PC-3 (cell line): ENCODE measurements at places on chromosomes 4 and X. TPM values are rescaled to one million over a fixed set of nuclear protein-coding genes. Genes with fewer than 3 reads are reported as not detected.

DNA sequence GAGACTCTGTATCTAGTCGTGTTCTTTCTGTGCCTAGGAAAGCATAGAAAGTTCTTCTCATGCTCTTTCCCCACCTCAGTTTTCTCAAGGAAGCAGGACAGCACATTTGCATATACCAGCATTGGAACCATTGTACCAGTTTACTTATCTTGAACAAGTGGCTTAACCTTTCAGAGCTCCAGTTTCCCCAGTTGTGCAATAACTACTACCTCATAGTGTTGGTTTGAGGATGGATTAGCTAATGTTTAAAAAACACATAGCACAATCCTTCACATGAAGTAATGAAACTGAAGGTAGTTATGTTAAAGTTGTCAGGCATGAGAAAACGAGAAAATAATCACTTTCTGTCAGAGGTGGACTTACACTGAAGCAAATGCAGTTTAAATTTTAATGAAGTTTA is 92.2 kb upstream of the H2AZ1 start:
- no peak for DNase-seq

- DNase-seq, result no peak
Observed at GRCh38 chr4:2060611-2061185, 1.6 kb downstream of the NAT8L start.

SPINK2 gene
- not detected in 2 replicates for total RNA-seq

STOX2 gene
- total RNA-seq, result 2.1 and 3.6 TPM in 2 replicates

MAP3K15 gene
- 3.4 and 4.2 TPM in 2 replicates for total RNA-seq

GRCh38 chr4:143514497-143514896 is 995 bp downstream of the SMARCA5 start:
- peak; percentile 33 for DNase-seq

DNA sequence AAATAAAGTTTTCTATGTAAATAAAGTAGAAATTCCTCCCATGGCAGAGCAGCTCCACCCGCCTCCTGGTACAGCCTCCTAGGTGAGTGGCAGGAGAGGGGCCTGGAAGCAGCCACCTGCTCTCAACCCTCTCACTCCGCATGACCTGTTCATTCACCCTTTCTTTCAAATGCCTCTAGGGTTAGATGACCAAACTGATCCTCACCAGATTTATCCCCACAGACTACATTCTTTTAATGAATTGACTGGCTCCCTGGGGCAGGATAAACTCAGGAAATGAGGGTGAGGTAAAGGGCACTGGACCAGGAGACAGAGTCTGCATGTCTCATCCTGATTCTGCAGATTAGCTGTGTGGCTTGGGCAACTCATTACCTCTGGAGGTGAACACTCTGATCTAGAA is 32.6 kb upstream of the NKX6-1 start:
- DNase-seq, result peak; percentile 79

DNA sequence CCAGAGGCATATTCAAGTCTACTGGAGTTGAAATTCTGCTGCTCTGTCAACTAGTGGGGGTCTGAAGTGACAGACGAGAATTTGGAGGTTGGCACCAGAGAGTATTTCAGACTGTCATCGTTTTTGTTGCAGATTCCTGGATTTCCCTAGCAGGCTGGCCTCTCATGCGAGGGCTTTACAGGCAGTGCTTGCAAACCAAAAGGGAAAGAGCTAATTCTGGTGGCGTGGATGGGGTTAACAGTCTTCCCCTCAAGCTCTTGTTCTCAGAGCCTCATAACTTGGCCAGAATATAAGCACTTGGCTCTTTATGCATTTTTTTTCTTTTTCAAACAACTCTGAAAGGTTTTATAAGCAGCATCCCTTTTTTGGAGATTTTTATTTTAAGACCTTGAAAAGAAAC is at the start of gene SPARCL1:
Gene SPARCL1 (minus strand): TSS at position 190 of the 400 bp plus-strand sequence. CDS start 29,802 bp downstream, outside the sequence.
- DNase-seq, result no peak

- no peak for DNase-seq
Observed at GRCh38 chrX:115472131-115472530, 88.8 kb upstream of the PLS3 start.

HTT gene
- 18.4 and 36.3 TPM in 2 replicates for total RNA-seq

GRCh38 chr4:186946136-186946535 is 222.5 kb upstream of the FAT1 start:
- no peak for DNase-seq
